ENCODE measurements at places on chromosomes 2 and 18.

DNA sequence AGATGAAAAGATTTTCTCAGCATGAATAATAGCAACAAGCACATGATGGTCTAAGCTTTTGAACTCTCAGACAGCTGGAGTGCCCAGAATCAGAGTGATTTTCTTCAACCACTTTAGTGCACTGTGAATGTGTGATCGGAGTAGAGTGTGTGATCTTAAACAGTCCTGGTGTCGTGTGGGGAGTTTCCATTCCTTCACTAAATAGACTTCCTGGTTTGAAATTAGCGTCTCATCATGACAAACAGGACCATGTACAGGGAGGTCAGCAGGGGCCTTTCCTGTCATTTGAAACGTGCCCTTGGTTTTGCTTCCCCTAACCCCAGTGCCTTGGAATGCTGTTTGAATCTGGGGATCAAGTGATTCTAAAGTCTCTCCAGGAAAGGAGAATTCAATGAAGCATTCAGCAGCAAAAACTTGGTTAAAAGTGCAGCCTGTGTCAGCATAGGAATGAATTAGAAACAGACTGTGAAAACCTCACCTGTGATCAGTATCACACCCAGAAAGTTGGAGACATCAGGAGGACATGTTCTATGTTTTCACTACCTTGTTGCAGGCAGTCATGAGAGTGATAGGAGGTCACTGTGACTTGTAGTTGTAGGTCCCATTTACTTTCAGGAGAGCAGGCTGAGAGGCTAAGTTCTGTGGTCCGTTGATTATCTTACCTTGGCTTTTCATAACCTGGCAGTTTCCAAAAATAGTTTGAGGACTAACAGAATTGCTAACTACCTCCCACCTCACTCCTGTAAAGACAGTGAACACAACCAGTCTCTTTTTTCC is 400.3 kb downstream of the MTX2 start:
- no peak for DNase-seq

DNA sequence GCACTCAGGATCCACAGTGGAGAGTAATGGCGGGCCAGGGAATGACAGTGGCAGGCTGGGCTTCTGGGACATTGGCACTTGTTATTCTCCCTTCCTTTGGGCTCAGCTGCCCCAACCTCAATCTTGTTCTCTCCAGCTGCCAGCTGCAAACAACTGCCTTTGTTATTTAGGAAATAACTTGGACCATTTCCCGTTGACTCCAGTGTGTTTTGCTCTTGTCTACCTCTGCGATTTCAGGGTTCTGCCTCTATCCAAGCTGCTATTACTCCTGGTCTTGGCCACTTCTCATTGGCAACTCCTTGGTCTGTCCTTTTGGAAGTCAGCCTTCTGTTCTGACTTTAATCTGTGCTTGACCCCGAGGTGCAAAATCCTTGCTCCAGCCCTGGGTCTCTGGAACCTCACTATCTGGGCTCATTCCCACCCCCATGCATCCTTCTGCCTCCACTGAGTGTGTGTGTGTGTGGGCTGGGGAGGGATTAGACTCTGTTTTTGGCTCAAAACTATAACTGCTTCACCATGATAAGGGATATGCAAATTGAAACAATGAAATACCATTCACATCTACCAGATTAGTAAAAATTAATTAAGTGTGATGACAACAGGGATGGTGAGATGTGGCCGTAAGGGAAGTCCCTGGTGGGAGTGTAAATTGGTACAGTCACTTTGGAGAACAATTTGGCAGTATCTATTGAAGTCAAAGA is 134.1 kb upstream of the CXCR4 start:
- DNase-seq: no peak

DNA sequence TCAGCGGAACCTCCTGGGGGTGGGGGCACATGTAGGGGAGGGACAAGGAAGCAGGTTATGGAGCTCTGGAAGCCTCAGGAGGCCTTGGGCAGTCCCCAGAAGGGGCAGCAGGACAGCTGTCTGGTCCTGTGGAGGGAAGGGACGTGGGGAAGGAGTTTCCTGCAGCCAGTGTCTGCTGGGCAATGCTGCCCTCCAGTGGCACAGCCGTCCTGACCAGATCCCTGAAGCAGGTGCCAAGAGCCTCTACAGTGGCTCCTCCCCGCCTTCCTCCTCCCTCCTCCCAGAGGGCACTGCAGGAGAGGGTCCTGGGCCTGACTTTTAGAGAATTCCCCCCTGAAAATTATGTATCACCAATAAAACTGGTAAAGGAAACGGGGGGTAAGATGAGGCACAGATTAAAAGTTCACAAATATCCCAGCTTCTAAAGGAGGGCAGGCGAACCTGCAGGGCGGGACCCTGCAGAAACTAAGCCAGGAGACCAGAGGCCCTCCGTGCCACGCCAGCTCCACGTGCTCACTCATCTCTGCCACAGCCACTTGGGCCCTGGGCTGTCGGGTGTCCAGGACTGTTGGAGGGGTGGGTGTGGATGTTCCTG is 258.5 kb downstream of the TWIST2 start:
- DNase-seq: no peak

DNA sequence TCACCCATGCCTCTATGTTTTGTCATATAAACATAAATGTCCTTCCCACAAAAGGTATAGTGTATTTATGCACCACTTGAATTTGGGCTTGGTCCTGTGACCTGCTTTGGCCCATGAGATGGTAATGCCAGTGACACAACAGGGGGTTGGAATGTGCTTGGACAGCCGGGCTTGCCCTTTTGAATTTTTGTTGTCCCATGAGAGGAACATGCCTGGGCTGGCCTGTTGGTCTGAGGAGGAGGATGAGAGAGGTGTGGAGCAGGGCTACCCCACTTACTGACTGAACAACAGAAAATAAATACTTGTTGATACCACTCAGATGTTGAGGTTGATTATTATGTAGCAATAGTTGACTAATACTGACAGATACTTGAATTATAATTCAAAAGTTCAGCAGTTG is 63.2 kb upstream of the TCF4 start:
- no peak for DNase-seq

- DNase-seq: no peak
Measured at GRCh38 chr2:231297108-231297908, 98.2 kb upstream of the B3GNT7 start.

- DNase-seq: no peak
Measured at GRCh38 chr2:225196579-225196978, 154.3 kb upstream of the DOCK10 start.

- DNase-seq: no peak
Measured at GRCh38 chr2:197908990-197909776, 104.8 kb downstream of the PLCL1 start.

GRCh38 chr2:164928101-164928673 is 27.1 kb downstream of the SLC38A11 start:
- no peak for DNase-seq

- DNase-seq: no peak
Measured at GRCh38 chr2:106570316-106570715, 83.2 kb downstream of the CD8B2 start.

GRCh38 chr2:45436456-45436855 is 174.6 kb downstream of the SRBD1 start:
- no peak for DNase-seq

GRCh38 chr18:77161383-77161782 is 28.8 kb upstream of the MBP start:
- no peak for DNase-seq

- DNase-seq: no peak
Measured at GRCh38 chr2:150327564-150328489, 159.6 kb downstream of the RND3 start.

GRCh38 chr2:131475831-131476230 is at the start of gene TUBA3D:
Gene TUBA3D (plus strand): TSS chr2:131476119. CDS start chr2:131476200, 81 bp downstream.
- no peak for DNase-seq

- no peak for DNase-seq
Measured at GRCh38 chr2:9661261-9661660, 30.5 kb upstream of the YWHAQ start.

DNA sequence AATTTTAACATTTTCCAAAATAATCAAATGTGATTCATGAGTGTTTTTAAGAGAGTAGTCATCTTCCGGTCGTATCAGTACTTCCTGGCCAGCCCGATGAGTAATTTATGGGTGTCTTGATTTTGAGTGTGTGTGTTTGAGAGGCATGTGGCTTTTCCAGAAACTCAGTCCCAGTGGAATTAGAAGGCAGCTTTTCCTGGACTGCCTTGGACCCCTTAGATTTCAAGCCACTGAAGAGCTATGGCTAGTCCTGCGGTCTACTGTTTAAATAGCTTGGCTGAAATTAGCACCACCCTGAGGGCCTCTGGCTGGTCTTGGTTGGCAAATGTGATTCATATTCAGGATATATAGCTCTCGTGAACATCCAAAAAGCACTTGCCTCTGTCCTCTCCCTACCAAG is 59.4 kb downstream of the HK2 start:
- DNase-seq: no peak

DNA sequence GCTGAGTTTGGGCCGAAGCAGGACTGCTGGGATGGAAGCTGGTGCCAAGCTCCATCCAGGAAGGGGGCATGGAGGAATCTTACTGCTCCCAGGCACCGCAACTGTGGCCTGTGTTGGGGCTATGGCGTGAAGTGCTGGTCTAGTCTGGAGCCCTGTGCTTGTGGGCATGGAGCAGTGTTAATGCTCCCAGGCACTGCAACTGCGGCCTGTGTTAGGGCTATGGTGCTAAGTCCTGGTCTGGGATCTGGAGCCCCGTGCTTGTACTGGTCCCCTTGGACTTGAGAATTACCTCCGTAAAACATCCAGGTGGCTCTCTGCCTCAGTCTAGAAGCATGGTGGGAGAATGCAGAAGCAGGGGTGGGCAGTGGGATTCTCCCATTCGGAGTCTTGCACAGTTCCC is 1379.4 kb upstream of the ACVR2A start:
- DNase-seq: no peak

DNA sequence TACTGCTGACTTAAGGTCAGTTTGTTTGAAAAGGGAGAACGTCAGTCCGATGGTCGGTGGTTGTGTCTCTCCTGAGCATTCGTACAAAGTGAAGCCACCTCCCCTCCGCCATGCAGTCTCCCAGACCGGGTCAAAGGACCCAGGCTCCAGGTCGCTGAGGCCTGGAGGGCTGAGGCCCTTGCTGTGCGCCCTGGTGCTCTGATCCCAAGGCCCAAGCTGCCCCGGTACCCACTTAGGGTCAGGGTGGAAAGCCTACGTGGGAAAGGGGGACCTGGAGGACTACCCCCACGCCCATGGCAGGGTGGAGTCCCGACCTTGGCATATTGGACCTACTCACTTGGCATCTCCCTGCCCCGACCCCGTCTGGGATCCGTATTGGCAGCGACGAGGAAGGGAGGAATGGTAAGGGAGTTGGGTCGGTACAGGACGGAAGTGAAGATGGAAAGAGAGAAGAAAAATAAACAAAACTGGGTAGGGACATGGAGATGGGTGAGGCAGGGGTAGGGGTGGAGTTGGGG is 8.0 kb upstream of the SIX3 start:
- DNase-seq: no peak

GRCh38 chr2:12771154-12771553 is 54.4 kb downstream of the TRIB2 start:
- no peak for DNase-seq

GRCh38 chr2:28449488-28450395 is 46.1 kb upstream of the PLB1 start:
- DNase-seq: peak; percentile 7

DNA sequence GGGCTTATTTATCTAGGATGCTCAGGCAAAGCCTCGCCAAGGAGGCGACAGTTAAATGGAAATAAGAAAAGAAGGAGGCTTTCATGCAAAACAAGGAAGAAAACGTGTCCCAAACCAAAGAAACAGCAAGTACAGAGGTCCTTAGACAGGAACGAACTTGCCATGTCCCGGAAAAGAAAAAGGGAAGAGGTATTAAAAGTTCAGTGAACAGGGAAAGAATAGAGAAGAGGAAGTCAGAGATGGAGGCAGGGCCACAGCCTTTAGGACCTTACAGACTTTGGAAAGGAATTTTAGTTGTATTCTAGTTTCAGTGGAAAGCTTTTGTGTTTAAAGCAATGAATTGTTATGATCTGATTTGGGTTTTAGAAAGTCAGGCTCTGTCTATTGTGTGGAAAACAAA is 22.1 kb downstream of the IKZF2 start:
- DNase-seq: no peak

- DNase-seq: no peak
Measured at GRCh38 chr2:7956126-7956689, 725.6 kb upstream of the ID2 start.

- DNase-seq: no peak
Measured at GRCh38 chr18:37552286-37552685, 13.3 kb downstream of the CELF4 start.

DNA sequence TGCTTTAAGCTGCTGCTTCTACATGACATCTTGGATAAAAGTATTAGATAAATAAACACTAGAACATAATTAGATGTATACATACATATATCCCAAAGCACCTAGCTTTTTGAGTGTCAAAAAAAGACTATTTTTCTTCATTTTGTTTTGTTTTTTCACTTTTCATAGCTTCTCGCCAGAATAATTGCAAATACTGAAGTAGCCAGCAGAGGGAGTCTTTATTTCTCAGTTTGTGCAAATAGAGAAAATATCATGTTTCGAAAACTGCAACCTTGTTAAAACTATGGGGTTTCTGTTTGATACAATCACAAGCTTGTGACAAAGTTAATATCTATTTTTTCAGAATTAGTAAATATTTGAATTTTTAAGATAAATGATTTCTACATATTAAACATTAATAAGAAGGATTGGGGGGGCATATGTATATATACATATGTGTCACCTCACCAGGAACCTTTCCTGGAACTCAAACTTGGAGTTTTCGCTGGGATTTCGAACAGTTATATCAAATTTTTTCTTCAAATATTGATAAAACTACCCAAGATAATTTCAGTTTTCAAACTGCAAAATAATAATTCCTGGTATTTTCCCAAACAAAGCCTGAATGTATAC is 61.0 kb downstream of the GRB14 start:
- no peak for DNase-seq

GRCh38 chr2:121046335-121046734 is 238.7 kb downstream of the TFCP2L1 start:
- DNase-seq: no peak

DNA sequence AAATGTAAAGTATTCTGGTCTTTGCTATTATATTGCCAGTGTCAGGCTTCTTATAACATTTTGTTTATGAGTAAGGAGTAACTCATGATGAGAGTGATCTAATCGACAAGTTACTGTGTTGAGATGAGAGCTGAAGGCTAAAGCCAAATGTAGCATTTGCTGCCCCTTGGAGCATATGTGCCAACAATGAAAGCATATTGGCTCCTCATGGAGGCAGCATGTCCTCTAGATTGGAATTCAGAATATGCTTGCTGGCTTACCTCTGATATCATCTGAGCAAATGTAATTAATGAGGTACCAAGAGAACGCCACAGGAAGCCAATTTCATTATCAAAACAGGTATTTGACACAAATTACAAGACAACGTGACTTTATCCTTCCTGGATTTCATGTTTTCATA is 781.1 kb upstream of the FSHR start:
- DNase-seq: no peak

All from CD8-positive, alpha-beta T cell (primary cell).